ENCODE measurements at places on chromosomes 11 and 22.

DNA sequence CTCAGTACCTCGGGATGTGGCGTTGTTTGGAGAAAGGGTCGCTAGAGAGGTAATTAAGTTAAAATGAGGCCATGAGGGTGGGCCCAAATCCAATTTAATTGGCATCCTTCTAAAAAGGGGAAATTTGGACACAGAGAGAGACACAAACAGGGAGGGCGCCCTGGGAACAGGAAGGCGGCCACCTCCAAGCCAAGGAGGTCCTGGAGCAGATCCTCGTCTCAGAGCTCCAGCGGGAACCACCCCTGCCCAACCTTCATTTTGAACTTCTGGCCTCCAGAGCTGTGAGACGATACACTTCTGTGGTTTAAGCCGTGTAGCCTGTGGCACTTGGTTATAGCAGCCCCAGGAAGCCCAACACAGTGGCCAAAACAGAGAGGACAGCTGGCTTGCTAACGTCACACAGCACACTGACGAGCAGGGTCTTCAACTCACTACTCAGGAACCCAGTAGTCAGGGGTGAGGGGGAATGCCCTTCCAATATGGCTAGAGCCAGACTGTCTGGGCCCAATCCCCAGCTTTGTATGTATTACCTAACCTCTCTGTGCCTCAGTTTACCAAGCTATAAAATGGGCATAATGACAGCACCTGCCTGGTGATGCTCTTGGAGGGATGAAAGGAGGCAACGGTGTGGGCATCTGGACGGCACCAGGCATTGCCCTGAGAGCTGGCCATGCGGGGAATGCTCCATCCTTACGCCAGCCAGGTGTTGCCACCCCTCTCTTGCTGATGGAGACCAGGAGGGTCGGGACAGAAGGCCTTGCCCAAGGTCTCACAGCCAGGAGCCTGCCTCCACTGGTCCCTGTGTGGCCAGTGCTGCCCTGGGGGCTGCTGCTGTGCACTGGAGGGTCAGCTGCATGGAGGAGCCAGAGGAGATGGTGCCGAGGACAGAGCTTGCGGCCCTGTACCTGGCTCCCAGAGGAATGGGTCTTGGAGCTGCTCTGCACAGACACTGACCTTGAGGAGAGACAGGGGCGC lies 53.3 kb upstream of the LINC01488 start:
- no peak for DNase-seq

GRCh38 chr11:2105511-2105910 lies 33.7 kb downstream of the IGF2 start:
- DNase-seq: no peak

DNA sequence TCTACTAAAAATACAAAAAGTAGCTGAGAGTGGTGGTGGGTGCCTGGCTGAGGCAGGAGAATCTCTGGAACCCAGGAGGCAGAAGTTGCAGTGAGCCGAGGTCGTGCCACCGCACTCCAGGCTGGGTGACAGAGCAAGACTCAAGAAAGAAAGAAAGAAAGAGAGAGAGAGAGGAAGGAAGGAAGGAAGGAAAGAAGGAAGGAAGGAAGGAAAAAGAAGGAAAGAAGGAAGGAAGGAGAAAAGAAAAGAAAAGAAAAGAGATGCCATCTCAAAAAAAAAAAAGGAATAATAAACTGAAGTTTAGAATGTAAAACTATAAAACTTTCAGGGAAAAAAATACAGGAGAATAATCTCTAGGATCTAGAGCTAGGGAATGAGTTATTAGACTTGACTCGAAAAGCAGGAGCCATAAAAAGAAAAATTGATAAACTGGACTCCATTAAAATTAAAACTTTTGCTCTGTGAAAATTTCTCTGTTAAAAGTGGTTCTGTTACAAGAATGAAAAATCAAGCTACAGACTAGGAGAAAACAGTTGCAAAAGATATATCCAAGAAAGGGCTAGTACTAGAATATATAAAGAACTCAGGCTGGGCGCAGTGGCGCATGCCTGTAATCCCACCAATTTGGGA lies 13.4 kb upstream of the SEPTIN5 start:
- no peak for DNase-seq

DNA sequence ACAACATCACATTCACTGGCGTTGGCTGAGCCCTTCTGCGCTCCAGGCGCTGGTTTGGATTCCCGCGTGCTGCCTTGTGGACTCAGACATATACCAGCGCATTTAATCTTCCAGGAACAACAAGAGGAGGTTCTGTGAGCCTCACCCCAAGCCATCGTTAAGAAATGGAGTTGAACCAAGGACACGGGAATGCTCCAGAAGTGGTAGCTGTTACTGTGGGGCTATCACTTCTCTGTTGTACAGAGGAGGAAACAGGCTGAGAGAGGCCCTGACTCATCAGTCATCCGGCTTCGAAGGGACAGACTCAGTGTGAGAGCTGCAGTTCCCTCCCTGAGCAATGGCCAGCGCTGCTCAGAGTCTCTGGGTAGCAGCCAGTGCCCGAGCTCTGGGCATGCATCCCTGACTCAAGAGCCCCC lies 291.3 kb downstream of the TBC1D22A start:
- no peak for DNase-seq

GRCh38 chr11:115462004-115462541 lies 42.1 kb downstream of the CADM1 start:
- no peak for DNase-seq

- DNase-seq: no peak
Measured at GRCh38 chr11:95429376-95429907, 198.4 kb upstream of the SESN3 start.

- no peak for DNase-seq
Measured at GRCh38 chr11:118522571-118523072, 4.7 kb upstream of the TTC36 start.

GRCh38 chr11:85869781-85870180 lies 14.6 kb downstream of the CCDC83 start:
- no peak for DNase-seq

DNA sequence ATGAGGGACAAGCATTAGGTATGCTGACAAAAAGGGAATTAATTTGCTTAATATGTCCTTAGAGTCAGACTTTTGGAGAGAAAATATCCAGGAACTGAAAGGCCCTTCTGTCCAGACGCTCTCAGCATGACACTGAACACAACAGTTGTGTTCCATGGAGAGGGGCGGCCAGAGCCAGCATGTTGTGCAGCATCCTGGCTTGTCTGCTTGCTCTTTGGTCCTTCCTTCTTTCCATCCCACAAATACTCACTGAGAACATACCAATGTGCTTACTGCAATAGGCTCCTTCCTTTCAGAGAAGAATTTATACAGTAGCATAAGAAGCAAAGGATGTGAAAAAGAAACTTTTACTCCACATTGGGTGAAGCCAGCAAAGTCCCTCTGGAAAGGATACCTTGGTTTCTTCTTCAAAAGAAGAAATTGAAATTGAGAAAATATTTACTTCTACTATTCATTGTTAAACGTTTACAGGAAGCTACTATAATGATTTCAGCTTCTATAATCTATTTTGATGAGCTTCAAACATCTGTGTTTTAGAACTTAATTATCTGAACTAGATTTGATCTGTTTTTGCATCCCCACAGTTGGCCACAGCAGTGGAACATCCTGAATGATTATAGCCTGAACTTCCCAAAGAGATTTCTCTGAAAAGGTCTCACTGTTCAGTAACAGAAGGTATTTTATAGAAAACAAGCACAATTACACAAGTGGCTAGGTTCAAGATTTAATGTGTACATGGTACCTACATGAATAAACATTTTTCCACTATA lies 304.1 kb upstream of the PITPNB start:
- DNase-seq: no peak

DNA sequence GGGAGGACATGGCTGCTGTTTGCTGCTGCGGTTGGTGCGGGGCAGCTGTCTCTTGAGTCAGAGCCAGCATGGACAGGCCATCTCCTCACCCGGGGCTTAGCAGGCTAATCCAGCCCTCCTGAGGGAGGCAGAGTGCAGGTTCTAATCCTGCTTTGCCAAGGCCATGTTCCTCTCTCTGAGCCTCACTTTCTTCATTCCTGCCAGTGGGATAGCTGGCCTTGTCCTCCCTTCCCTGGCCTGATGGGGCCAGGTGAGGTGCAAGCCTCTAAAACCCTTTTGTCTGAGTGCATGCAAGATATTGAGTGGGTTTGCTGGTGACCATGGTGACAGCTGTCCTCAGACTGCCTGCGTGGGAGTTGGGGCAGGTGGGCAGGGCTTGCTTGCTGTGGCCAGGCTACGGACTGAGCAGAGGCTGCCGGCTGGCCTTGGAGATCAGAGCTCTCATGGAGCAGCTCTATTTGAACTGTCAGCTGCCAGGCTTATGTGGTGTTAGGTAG lies 3.6 kb downstream of the USP35 start:
- DNase-seq: no peak

DNA sequence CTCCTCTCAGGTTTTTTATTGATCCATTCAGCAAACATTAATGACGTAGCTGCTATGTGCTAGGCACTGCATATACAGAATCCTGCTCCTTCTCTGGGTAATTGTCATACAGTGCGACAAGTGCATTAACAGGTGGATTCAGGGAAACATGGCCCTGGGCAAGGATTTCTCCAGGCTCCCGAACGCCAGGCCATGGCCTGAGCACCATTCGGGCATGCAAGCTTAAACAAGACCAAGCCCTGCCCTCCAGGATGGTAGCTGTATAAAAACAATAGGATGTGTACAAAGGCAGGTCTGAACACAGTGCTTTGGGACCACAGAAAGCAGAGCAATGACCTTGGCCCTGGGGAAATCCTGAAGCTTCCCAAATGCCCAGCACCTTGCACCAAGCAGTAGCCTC lies 9.1 kb upstream of the SYT7 start:
- DNase-seq: no peak

- no peak for DNase-seq
Measured at GRCh38 chr11:24963852-24964251, 467.0 kb downstream of the LUZP2 start.

DNA sequence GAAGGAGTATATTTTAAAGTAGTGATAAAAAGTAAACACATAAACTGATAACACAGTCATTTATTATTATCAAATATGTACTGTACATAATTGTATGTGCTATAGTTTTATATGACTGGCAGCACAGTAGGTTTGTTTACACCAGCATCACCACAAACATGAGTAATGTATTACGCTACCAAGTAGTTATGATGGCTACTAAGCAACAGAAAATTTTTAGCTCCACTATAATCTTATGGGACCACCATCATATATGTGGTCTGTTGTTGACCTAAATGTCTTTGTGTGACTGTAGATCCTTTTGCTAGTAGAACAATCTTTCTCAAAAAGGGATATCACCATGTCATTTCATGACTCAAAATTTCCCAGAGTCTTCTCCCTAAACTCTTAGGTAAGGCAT lies 93.5 kb downstream of the LARGE2 start:
- no peak for DNase-seq

DNA sequence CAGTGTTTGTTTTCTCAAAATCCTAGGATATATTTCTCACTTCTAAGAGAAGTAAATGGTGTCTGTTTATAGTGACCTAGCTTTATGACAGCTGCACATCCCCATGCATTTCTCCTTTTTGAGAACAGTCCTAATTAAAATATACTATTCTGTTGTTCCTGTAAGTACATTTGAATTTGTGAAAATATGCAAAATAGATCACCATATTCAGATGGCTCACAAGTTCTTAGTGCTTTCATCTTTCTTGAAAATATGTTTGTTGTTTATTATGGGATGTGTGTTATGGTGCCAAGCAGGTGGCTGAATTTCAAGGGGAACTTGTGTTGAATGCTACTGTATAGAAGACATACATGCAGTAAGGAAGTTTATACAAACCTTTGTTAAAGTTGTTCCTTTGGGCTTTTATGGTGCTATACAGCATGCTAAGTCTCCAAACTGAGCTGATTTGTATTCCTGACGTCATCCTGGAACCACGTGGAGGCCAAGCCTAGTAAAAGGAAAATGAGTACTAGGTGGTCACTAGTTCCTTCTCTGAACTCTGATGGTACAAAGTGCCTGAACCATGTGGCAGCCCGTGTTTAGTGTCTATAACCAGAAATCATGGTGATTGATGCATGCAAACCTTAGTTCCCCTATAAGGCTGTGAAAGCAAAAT lies 7.8 kb upstream of the VSTM5 start:
- no peak for DNase-seq

DNA sequence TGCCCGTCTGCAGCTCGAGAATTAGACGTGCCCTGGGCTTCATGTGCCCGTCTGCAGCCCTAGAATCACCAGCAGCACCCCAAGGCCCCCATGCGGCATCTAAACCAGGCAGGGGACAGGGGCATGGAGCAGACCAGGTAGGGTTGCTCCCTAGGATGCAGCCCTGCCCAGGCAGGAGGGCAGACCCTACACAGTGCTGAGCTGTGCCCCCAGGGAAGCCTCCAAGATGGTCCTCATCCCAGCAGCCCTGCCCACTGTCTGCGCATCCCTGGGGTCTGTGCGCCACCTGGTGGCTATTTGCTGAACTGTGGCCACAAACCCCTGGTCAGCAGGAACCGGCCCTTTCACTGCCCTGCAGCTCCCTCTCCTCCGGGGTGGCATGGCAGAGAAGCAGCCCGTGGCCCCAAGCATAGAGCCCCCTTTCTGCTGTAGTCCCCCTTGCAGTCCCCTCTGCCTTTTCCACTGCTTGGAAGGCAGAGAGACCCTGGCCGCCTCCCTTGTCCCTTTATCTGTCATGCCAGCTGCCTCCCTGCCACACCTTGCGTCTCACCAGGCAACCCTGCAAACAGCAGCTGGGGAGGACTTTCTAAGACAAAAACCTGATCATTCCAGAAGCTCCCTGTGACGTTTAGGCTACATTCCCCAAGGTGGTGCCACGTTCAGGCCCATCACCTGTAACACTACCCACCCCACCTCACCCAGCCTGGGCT lies 86.6 kb downstream of the KCNQ1 start:
- DNase-seq: no peak

DNA sequence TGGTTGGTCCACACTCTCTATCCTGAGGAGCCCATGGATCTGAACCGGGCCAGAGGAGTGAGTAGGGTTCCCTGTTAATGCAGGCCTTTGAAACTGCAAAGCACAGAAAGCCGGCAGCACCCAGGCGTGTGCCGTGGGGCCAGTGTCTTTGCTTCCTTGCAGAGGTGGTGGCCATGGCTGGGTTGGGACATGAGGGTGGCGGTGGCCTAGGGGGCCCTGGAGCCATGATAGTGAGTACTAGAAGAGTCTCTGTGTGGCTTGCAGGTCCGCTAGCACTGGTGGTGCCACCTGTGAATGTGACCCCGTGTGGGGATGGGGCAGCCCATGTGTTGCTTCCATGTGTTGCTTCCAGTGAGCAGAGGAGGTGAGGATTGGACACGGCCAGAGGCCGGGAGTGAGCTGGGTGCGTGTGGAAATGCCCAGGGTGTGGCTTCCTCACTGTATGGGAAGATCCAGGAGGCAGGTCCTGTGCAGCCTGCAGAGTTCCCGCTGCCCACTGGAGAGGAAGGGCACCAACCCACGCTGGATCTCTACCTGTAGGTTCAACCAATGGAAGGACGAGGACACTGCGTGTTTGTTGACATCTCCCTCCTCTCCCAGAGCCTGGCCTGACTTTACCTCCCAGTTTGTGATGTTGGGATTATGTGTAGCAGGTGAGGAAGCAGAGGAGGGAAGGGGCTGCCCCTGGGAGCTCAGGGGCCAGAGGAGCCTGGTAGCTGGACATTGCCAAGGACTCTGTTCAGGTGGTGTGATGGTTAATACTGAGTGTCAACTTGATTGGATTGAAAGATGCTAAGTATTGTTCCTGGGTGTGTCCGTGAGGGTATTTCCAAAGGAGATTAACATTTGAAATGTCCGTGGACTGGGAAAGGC lies 796.6 kb downstream of the TBC1D22A start:
- no peak for DNase-seq

- DNase-seq: no peak
Measured at GRCh38 chr11:60797846-60798630, 12.9 kb downstream of the MS4A10 start.
